ENCODE measurements at places on chromosomes 13 and 19.

GRCh38 chr19:11401808-11402543, 17.1 kb downstream of the RGL3 start:
- no peak for DNase-seq

- no peak for DNase-seq
These were observed 128.2 kb downstream of the STOML3 start for GRCh38 chr13:38862443-38862842.

DNA sequence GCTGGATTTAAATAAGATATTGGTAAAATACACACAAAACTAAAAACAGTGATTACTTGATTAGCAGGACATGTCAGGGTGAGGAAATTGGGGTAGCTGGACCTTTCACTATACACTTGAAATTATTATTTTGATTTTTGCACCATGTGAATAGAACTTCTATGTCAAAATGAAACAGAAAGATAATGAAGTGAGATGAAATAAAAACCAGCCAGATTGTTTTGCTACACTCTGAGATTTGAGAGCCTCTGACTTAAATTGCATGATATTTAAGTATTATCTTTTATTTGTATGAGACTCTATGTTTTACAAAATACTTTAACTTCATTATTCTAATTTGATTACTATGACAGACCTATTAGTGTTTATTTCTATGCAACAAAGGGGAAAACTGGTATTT, 819.6 kb upstream of the ATXN8OS start:
- no peak for DNase-seq

- DNase-seq, result no peak
These were observed 113.2 kb downstream of the MYCBP2 start for GRCh38 chr13:77213644-77214043.

DNA sequence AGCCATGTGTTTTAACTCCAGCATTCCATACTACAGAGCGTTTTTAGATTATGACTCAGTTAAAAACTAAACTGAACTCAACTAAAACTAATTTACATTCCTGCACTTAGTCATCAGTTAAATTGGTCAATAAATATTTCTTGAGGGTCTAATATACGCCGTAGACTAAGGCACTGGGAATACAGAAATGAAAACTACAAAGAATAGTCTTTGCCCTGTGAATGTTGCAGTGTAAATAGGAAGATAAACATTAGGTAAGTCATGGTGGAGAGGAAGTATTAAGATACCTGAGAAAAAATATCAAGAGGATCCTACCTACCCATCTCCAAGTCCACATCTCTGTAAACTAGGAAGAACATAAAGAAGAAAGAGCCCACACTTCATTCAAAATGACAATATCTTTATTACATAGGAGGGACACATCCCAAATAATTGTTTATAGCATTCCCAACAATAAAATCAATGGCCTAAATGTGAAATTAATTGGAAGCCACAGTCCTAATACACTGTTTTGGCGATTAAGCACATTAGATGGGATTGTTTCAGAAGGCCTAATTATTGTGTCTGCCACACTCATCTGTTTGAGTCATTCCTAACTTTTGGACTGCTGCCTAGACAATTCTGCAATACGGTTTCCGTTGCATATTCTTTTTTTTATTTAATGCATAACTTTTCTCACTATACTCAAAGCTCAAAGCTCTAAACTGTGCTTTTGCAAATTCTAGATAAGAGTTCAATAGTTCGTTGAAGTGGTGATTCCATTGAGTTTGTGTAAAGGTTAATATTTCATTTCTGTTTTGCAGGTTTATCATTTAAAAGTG, 52.9 kb downstream of the MBNL2 start:
- no peak for DNase-seq

GRCh38 chr13:75347925-75348324, 134.0 kb downstream of the TBC1D4 start:
- no peak for DNase-seq

DNA sequence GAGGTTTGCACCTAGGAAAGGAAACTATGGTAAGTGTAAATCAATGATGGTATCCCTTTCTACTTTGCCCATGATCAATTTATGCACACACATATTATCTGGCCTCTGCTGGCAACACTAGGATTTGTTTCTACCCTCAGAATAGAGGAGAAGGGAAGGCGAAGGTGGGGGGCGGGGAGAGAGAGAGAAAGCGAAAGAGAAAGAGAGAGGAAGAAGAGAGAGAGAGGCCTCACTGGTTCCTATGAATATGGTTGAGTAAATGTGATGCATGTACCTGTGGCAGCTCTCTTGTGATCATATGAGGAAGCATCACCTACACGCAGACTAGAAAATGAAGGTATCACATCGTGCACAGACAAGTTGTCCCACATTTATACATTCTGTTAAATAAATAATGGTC, 882.0 kb upstream of the SLITRK6 start:
- DNase-seq, result no peak

GRCh38 chr19:18339723-18340122, 675 bp upstream of the PGPEP1 start:
- DNase-seq, result no peak

- DNase-seq, result no peak
These were observed 406.0 kb downstream of the RFC3 start for GRCh38 chr13:34223984-34224383.

GRCh38 chr19:21328406-21328805, 804 bp downstream of the ZNF708 start:
- peak; percentile 64 for DNase-seq

- peak; percentile 95 for DNase-seq
These were observed 22.8 kb upstream of the SIGLEC11 start for GRCh38 chr19:49983645-49984229.

DNA sequence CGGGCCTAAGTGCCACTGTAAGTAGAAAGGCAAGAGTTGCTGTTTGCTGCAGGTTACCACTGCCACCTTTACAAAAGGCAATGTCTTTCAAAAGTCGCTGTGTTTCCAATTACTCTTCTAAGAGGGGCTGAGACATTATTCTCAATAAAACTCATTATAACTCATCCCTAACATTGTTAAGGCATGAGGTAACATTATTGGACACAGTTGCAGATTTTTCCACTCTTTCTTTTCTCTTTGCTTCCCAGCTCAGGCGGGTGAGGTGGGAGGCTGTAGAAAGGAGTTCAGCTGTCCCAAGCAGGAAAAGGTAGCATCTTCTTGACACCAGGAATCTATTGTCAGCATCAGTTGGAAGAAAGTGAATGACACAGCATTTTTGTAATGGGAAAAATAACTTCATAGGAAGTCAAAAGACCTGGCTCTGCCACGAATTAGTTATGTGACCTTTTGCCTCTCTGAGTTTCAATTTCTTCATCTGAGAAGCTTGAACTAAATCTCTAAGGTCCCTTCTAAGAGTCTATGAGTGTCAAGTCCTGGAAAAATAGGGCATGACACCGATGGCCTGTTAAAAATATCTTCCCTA, 2.1 kb upstream of the UBL3 start:
- DNase-seq, result no peak

DNA sequence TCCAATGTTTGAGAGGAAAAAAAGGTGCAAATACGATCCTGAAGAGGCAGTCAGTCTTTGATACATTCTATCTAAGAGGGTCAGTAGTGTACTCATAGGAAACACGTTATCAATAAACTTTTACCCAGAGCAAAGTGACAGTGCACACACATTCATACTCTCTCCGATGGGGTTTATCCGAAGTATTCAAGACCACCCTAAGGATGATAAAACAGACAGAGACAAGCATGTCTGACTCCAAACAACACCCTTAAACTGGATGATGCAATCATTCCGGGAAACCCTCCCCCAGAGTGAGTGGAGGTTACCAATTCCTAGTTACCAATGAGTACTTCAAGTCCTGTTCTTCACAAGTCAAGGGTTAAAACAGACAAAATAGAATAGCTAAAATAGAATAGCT, 79.1 kb downstream of the DNAJC3 start:
- no peak for DNase-seq

- no peak for DNase-seq
These were observed 29.1 kb downstream of the CNFN start for GRCh38 chr19:42360787-42361544.

- DNase-seq, result peak; percentile 51
These were observed 53.2 kb upstream of the EEF1AKMT1 start for GRCh38 chr13:20826843-20827560.

DNA sequence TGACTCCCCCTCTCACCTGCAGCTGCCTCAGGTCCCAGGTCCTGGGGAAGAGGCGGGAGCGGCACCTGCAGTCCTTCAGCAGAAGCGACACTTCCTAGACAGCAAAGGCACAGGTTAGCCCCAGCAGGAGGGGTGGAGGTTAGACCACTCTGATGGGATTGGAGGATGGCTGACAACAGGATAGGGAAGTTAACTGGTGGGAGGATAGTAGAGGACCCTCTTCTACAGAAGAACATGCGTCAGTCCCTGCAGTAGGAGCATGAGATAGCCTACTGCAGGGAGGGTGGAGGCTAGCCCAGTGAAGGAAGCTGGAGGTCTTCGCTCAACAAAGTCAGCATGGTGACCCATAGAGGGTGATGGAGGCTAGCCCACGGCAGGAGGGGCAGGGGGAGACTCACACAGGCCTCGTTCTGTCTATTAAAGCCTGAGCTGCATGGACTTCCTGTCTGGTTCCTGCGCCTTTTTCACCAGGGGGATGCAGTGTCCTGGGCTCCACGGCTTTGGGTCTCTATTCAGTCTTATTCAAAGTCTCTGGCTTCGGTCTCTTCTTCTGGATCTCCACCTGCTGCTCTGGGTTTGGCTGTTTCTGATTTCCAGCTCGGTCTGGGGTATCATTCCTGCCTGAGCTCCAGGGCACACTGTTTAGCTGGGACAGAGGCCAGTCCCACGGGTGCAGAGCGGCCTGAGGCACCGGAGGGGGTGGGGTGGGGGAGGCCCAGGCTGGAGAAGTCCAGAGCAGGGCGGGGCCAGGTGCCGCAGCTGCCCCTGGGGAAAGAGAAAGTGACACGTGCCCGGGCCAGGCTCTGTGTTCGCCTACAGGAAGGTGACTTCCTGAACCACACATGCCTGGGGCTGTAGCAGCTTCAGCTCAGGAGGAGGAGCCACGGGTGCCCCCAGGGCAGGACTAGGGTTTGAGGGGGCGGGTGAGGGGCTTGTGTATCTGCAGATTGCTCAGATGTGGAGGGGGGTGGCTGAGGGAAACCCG, 7.3 kb downstream of the IFNL3 start:
- peak; percentile 67 for DNase-seq

DNA sequence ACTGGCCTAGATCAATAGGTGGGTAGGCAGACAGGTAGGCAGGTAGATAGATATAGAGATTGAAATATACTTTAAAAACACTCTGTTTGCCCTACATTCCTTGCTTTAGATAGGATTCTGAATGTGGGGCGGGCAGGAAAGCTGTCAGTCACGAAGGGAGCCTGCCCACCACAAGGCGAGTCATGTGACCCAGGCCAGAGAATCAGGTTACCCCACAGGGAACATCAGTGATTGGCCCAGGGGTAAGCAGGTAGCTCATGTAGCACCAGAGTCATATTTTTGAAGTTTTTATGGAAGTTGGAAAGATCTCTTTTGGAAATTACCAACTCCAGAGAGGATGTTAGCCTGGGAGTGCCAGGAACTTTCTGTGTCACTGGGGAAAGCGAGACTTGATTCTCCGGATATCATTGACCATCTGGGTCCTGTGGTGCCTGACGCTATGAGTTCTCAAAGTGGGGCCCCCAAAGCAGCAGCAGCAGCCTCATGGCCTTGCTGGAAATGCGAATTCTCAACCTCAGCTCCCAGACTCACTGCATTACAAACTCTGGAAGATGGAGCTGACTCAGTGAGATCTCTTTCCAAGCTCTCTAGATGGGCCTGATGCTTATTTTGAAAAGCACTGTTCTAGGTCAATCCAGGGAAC, 60.3 kb downstream of the IRS2 start:
- no peak for DNase-seq

GRCh38 chr19:33175886-33176669, 18.1 kb upstream of the LRP3 start:
- DNase-seq, result peak; percentile 52

GRCh38 chr13:43787518-43787891, 733 bp upstream of the ENOX1 start:
- DNase-seq, result no peak

- no peak for DNase-seq
These were observed 1.6 kb upstream of the DIRAS1 start for GRCh38 chr19:2722541-2723344.

- no peak for DNase-seq
These were observed 95.9 kb upstream of the FNDC3A start for GRCh38 chr13:48879854-48880253.

GRCh38 chr13:96662036-96662435, 332.2 kb downstream of the OXGR1 start:
- DNase-seq, result no peak

DNA sequence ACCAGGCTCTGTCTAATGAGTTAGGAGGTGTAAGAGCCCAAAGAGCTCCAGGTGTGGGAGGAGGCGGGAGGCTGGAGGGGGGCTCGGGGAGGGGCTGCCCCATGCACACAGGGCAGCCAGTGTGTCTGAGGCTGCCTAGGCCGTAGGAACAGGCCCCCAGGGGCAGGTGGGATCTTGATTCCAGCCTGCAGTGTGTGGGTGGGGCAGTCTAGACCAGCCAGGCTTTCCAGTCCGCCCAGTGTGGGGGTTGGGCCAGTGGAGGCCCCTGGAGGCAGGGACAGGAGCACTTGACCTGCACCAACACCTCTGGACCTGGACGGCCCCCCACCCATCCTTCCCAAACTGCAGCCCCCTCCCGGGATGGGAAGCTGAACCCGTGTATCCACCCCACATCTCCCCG, 5.4 kb upstream of the CAMSAP3 start:
- no peak for DNase-seq

DNA sequence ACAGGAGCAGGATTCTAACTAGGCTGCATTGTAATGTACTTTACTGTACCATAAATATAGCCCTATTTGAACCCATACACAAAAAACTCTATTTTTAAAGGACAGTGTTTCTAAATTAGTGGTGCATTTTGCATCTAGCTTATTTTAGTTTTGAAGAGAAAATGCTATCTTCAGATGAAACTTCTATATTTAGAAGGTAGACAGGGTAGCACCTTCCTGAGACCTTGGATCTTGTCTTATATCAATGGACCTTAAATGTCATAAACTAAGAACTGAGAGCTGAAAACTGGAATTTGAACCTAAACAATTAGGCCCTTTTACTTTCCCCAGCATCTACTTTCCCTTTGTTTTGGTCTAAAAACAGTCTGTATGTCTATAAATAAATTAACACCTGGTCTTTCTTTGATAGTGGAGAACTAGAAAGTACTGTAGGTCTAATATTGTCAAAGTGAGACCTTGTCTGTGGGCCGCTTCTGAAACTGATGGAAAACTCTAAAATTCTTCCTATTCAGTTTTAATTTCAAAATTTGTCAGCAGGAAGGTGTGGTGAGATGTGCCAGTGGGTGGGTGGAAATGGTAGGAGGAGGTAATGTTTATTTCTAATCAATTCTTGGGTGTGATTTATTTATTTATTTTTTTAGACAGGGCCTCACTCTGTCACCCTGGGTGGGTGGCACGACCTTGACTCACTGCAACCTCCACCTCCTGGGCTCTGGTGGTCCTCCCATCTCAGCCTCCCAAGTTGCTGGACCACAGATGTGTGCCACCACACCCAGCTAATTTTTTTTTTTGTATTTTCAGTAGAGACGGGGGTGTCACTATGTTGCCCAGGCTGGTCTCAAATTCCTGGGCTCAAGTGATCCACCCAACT, 10.1 kb downstream of the COG3 start:
- DNase-seq, result no peak

- DNase-seq, result peak; percentile 76
These were observed 12.1 kb upstream of the PSMD8 start for GRCh38 chr19:38362076-38362945.

Measured in Karpas-422 (cell line).